ENCODE measurements at places on chromosomes 4 and X.

DNA sequence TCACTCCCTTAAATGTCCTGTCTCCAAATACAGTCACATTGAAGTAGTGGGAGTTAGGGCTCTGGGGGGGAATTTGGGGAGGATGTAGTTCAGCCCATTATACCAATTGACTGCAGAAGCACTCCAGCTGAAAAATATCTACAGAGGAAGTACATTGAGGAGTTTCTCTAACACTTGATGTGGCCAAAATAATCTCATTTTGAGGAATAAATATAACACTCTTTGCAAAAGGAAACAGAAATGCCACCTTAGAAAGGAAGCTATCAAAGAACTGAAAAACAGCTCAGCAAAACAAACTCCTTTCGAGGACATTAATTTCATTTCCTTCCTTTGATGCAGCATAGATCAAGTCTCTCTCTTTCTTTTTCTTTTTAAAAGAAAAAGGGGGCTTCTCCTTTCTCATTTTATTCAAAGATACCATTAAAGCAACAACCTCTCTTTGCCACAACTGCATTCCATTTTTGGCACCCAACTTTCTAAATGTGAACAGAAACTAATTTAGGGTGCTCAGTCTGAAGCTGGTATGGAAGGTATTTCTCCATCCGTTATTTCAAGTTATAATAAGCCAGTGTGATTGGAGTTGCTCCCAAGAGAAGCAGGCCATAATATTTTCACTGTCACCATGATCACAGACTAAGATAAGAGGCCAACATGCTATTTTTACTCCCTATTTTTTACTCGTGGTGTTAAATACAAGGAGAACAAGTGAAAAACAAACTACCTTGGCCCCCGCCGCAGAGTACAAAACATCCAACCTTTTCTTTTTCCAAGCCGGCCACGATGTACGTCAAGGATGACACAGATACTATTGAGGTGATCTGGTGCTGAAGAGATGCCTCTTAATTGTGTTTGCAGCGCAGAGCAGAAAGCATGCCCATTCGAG, 230.4 kb upstream of the GATB start:
- DNase-seq: no peak

GRCh38 chr4:71549516-71550160, 210.8 kb downstream of the SLC4A4 start:
- no peak for DNase-seq

DNA sequence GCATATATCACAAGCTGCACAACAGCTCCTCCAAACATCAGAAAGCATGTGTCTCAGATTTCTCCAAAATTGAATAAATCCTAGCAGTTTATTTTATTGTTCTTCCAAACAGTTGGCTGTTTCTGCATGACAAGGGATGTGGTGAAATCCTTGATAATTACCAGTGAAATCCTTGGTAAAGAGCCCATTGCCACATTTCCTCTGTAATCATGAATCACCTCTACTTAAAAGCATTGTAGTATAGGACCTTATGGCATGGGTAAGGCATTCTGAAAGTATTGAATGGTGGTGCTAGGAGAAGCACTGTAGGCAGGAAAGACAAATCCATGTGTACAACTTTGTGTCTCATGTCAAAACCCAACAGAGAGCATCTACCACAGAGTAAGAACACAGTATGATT, 135.8 kb upstream of the NDST3 start:
- no peak for DNase-seq

DNA sequence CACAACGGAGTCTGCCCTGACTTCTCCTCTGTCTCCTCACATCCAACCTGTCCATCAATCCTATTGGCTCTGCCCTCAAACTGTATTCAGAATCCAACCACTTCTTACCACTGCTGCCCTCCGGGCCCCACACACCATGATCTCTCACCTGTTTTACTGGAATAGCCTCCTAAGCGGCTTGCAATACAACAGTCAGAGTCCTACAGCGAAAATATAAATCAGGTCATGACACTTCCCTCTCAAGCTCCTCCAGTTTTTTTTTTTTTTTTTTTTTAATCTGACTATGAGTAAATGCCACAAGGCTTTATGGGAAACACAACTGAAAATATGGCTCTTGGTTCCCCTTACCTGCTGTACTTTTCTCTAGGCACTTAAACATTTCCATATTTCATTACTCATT, 42.8 kb downstream of the SHISA3 start:
- no peak for DNase-seq
